ENCODE measurements at places on chromosomes 12 and 14. TPM values are rescaled to one million over a fixed set of nuclear protein-coding genes. Genes with fewer than 3 reads are reported as not detected.

Gene GPR162
- 4.4 TPM for total RNA-seq

DNA sequence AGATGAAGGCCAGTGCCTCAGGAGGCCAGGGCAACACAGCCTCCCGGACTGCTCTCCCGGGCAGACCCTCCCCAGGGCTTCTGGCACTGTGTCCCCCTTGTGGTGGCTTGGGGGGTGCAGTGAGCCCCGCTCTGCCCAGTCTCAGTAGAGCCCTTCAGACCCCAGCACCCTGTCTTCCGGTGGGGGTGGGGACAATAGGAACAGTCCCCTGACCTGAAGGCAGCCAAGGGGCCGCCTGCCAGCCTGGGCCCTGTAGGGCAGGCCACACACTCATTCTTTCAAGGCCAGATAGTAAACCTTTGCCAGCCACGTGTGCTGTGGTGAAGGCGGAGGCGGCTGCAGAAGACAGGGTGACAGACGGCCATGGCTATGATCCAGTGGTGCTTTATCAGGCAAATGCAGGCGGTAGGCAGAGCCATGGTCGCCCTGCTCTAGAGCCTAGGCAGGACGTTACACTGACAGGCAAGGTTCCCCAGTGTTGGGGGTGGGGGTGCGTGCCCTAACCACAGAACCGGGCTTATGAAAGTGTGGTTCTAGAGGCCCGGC, 15.0 kb downstream of the ZFYVE21 start:
- DNase-seq, result no peak

- no peak for DNase-seq
These were observed 143.5 kb downstream of the SCARB1 start for GRCh38 chr12:124720004-124720680.

- no peak for DNase-seq
These were observed 177.5 kb upstream of the TMTC1 start for GRCh38 chr12:29961231-29961630.

DNA sequence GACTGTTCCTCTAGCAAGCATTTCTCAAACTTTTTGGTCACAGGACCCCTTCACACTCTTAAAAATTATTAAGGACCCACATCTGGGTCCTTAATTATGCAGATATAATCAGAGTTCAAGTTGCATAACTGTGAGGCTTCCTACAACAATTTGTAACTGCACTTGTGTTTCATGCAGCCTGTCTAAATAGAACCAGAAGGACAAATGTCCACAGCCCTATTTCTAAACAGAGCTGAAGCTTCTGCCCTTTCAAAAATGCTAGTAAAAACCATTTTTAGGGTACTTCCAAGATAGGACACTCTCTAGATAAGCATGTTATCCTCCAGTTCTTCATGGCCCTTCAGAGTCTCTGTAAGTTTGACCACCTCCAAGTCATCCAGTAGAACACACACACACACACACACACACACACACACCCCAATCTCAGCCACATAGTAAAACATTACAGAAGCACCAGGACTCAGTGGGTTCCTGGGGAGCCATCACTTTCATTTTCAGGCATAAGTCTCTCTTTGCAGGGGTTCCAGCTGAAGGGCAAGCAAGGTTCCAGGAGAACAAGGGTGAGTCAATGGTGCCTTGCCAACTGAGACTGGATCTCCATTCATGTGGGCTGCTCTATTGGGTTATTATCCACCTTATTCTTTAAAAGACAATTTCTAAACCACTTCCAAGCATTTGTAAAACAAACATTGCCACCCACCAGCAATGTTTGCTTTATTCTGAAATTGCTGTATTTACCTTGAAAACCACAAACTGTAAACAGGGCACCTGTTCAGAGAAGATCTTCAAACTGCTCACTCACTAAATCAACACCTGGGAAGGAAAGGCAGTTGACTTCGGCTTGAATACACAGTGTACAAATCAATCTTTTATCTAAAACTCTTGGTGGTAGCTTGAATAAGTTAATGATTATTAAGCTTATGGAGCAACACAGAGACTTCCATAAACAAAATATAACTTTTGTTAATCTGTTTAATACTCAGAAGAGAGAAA, 64.1 kb downstream of the ITPR2 start:
- DNase-seq, result no peak

GRCh38 chr12:68455691-68456345, 123.7 kb upstream of the MDM1 start:
- DNase-seq, result no peak

Gene GLT8D2
- total RNA-seq, result 28.2 TPM

DNA sequence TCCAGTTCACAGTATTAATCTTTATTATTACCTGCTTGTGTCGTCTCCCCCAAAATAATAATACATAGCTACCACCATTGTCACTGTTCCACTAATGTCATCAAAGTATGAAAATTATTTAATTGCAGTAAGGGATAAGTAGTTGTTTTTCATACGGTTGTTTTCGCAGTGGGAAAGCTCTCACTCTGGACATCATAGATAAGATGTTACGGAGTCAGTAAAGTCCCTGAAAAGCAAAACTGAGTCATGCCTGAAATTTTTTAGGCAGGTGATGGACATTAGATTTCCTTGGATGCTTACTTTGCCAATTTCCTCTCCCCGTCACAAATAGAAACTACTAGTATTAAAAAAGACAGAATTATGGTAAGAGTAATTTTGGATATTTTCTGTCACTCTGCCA, 13.2 kb downstream of the PNP start:
- DNase-seq, result no peak

Gene SYCP3
- 0.48 TPM for total RNA-seq

GRCh38 chr14:49951691-49952345, 58.9 kb downstream of the ARF6 start:
- DNase-seq, result no peak

DNA sequence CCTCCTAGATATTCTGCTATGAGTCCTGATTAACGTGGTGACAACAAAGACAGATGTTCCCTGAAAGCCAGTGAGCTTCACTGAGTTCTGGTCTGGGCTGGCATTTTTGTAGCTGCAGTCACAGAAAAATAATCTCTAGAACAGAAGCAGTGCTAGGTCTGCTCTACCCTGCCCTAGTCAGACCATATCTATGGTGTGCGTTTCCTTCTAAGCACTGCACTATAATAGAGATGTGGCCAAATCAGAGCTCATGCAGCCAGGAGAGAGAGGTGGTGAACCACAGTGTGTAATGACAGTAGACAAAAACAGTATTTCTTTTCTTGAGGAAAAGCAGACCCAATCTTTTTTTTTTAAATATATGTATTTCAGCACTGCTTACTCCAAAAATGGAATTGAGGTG, 76.3 kb downstream of the CMAS start:
- no peak for DNase-seq

DNA sequence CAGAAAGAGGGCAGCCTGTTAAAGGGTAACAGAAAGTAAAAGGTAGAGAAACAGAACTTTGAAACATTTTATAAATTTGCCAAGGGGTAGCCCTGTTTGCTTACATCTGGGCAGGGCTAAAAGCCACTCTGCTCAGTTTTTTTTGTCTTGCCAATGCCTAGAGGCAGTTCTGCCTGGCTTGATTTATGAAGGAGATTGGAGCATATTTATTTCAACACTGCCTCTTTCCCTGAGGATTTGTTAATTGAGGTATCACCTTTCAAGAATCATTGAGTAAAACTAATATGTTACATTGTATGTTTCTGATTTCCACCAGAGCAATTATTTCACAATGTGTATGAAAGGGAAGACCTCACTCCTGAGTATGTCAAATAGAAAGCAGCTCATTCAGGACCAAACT, 160.8 kb downstream of the GXYLT1 start:
- DNase-seq, result no peak

Gene CDC42BPB
- 101 TPM for total RNA-seq

GRCh38 chr12:3133405-3133783, 56.2 kb downstream of the TSPAN9 start:
- no peak for DNase-seq

- DNase-seq, result no peak
These were observed 5.0 kb downstream of the ATN1 start for GRCh38 chr12:6932766-6933165.

- peak; percentile 86 for DNase-seq
These were observed 853 bp downstream of the USP5 start for GRCh38 chr12:6852651-6853354.

Gene LRTM2
- not detected for total RNA-seq

DNA sequence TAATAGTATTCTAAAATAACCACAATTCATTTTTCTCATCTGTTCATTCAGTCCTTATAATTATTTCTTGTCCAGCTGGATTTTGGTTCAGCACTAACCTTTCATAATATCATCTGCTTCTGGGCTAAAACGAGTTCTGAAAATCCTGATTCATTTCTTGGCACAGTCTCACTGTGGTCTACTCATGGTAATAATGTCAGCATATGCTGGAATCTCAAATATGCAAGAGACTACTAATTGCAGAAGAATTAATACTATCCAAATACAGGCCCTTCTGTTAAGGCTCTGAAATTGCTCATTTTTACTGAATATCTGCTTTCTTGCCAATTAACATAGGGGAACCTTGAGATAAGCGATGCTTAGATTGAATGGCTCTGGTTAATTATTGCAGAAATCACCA, 597.1 kb downstream of the RPL10L start:
- DNase-seq, result no peak

DNA sequence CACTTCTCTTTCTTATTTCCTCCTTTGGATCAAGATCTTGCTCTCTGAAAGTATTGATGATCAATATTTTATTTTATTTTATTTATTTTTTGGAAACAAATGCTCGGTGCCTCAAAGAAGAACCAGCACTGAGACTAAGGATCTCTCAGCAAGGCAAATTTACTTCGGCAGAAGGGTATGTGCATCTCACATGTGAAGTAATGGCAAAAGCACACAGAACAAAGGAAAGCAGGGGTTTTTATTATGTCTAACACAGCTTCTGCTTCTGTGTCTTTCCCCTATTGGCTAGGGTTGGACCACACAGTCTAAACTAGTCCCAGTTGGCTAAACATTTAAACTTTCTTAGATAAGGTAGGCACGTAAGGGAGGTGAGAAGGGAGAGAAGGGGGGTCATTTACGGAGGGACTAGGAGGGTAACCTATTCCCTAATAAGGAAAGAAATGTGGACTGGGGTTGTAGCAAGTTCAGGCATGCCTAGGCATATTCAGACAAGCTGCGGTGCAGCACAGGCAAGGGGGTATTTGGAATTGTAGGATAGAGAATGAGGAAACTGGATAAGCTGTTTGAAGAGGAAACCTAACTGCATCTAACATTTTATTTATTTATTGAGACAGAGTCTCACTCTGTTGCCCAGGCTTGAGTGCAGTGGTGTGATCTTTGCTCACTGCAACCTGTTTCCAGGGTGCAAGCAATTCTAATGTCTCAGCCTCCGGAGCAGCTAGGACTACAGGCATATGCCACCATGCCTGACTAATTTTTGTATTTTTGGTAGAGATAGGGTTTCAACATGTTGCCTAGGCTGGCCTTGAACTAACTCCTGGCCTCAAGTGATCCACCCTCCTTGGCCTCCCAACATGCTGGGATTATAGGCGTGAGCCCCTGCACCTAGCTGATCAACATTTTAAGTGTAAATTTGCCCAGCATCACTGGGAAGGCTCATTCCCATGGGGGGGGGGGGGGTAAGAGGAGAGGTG, 90.0 kb upstream of the EIF5 start:
- no peak for DNase-seq

- no peak for DNase-seq
These were observed 395.7 kb upstream of the PDE3A start for GRCh38 chr12:19972325-19973288.

Gene AGAP2
- 2.6 TPM for total RNA-seq

DNA sequence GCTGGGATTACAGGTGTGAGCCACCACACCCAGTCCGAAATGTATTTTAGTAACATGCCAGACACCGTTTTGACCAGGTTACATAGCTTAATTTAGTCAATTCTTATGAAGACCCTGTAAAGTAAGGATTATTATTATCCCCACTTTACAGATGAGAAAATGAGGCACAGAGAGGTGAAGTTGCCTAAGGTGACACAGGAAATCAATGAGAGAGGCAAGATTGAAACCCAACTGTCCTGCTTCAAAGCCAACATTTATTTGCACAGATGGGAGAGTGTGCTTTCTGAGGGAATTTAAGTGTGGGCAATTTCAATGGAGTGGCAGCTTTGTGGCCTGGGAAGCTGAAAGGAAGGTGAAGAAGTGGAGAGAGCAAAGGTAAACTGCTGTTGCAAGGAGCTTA, 19.1 kb upstream of the EPS8 start:
- no peak for DNase-seq
